CD4-positive, alpha-beta T cell treated with Interleukin-10 for 1 hour (primary cell): ENCODE measurements at places on chromosomes 2 and 18.

- DNase-seq = peak; percentile 24
Observed at GRCh38 chr2:8515864-8516533, 165.9 kb upstream of the ID2 start.

DNA sequence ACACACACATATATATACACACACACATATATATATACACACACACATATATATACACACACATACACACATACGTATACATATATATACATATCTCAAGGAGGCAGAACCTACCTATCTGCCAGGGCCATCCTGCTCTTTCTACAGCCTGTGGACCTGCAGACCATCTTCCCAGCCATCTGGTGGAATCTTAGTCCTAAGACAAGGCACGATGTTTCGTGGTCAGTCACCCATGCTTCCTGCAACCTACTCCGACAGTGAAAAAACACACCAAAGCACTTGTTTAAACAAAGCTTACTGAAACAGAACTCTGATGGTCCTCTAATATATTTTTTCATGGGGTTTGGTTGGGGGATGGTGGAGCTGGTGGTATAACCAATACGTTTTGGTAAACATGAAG is 164.2 kb upstream of the ZNF521 start:
- no peak for DNase-seq

GRCh38 chr18:39841482-39842365 is 2113.3 kb upstream of the PIK3C3 start:
- DNase-seq = no peak

GRCh38 chr18:77103187-77103850 is 29.3 kb downstream of the MBP start:
- no peak for DNase-seq
